T follicular helper cell (primary cell): ENCODE measurements at places on chromosomes 2 and 18.

DNA sequence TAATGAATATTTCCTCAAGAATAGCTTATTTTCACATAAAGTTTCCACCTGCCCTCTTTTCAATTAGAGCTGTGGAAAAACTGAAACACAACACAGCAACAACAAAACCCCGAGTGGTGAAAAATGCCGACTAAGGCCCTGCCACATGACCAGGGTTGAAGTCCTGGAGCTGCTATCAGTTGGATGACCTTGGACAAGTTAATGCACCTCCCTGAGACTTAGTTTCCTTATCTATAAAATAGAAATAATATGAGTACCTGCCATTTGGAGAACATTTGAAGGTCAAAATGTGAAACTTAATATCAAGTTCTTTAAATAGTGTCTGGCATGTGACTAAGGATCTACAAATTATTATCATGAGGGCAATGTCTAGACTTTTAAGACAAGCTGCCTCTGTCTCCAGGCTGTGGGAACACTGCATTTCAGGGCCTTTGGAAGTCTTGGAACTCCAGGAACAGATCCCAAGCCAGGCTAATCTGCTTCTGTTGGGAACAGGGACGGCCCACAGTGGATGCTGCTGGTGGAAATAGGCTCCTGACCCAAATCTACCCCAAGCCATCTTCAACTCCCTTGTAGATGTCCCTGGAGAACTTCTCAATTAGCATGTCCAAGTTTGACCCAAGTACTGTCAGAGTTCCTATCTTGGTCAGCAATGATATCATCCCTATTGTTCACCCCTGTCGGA, 42.0 kb upstream of the TRIB2 start:
- no peak for DNase-seq

DNA sequence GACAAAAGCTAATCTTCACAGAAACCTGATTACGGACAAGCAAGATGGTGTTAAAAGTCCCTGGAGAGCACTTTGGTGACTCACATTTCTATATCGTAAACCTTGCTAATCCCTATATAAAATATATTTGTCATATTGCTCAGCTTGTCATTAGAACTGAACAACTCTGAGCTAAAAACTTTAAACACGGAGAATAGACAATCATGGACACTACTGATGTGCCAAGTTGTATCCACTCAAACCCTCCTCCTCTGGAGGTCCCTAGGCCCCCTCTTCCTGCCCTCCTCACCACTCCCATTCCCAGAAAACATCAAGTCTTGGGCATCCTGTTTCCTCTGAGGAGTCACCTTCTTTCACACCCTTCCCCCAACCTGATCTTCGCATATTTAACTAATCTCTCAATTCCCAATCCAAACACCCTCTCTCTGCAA, 138.7 kb upstream of the PID1 start:
- no peak for DNase-seq

- DNase-seq = no peak
Measured at GRCh38 chr2:112688086-112688880, 32.5 kb upstream of the NT5DC4 start.

DNA sequence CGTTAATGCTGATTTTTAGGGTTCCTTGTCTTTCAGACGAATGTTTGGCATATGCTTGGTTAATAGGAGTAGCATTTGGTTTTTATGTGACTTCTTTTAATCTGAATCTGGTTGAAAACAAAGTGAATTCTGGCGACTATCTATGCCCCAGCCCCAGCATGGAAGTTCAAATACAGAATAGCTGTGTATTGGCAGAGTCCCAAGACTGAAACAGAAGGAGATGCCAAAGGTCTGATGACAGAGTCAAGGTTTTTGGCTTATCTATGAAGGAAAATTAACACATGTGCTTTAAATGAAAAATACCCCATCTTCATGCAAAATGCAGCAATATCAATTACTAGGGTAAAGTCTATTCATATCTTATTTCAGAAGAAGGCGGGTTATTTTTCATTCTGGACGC, 734.8 kb upstream of the NXPH2 start:
- DNase-seq = no peak

DNA sequence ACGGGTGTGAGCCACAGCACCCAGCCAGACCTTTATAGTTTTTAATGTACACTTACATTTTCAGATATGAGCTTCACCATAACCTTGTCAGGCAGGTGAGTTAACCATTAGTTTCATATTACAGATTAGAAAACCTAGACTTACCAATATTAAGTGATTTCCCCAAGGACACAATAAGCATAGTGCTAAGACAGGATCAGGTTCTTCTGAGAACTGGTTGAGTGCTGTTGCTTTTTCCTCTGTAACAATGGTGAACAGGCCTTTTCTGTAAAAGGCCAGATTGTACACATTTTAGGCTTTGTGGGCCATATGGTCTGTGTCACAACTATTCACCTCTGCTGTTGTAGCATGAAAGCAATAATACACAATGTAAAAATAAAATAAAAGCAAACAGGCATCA, 332.0 kb downstream of the PIK3C3 start:
- no peak for DNase-seq

- no peak for DNase-seq
Measured at GRCh38 chr2:122033778-122034177, 278.3 kb downstream of the TSN start.

DNA sequence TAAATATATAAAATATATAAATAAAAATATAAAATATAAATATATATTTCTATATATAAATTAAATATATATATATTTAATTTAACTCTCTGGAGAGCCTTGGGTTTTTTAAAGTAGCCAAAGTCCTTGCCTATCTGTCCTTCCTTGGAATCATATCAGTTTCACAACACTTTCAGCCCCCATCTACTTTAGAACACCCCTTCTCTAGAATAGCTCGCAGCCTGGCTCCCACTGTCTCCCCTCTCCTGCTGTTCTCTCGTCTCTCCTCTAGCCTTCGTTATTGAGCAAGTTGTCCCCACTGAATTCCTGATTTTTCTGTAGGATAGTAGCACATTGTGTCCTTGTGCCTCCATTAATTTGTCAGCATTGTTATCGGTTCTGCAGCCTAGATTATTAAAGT, 677.0 kb downstream of the RNF144A start:
- no peak for DNase-seq

DNA sequence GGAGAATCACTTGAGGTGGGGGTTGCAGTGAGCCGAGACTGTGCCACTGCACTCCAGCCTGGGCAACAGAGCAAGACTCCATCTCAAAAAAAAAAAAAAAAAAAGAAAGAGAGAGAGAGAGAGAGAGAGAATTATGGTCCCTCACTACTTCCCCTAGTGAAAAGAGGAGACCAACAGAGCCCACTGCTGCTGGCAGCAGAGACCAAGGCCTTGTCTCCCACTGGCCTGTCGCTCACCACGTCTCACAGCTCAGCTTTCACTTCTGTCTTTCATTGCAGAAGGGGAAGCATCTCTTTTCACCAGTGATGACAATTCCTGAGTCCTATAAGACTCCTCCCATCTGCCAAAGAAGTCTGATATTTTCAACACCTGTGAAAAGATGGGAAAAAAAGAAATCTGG, 81.3 kb downstream of the CLHC1 start:
- DNase-seq = no peak

GRCh38 chr2:27041752-27042151, 9.0 kb downstream of the TMEM214 start:
- no peak for DNase-seq

DNA sequence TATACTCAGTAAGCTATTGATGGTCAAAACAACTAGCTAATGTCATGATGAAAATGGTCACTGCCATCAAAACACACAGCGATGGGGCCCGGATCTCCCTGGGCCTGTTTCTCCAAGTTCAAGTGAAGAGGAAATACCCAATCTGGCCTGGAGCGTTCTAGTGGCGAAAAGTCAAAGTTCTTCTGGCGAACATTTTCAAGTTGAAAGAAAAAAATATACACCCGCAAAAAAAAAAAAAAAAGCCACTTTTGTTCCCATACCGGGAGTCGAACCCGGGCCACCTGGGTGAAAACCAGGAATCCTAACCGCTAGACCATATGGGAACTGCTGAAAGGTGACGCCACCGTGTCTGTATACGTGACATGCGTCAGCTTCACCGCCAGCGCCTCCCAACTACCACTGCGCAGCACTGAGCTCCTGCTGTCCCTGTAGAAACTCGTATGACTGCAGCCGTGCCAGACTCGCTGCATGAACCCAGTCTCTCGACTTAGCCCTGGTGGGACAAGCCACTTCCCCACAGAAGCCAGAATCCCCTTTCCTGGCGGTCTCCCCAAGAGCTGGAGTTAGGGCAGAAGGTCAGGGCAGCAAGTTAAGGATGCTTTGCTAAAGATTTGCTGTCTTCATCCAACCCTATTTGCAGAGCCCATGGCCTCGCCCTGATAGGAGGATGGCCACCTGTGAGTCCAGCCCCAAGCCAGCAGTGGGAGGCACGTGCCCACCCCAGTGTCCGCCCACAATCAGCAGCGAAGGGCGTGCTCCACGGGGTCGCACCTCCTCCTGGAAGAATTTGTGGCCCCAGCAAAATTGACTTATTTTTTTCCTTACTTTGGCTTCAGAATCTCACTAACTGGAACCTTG, 5.6 kb upstream of the IMP4 start:
- DNase-seq = peak; percentile 47

DNA sequence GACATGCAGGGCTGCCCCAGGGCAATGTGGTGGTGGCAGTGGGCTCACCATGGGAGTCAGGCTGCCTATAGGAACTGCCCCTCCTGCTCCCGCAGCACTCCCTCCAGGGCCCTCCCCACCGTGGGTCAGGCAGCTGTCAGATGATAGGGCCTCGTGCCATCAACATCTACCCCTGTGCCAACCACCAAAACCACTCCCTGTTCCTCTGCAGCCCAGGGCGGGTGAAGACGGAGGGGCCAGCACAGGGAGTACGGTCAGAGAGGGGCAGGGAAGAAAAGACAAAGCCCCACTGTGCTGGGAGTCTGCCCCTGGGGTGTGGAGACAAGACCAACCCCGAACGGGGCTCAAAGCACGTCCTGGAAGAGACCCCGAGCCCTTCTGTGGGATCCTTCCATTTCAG, 97.4 kb downstream of the TNS1 start:
- no peak for DNase-seq

DNA sequence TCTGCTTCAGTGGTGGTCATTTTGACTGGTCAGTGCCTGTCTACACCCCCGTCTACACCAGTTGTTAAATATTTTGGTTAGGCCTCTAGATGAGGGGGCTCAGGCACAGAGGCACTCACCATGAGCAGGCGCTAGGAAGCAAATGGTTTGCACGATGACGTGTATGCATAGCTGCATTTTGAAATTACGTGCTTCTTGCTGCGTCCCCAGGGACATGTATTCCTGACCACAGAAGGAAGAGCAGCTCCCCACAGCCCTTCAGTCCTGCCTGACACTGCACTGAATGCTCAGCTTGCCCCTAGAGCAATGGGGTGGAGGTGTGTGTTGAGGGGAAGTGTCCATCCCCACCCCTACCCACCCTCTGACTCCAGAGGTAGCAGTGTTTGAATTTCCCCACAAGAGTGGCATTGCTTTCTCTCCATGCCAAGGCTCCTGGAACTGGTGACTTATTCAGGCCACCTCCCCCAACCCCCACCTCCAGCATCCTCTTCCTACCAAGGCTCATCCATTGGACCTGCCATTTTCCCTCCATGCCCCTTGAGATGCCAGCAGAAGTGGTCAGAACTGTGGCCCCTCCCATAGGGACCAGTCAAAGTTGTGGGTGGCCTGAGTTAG, 11.4 kb upstream of the ZAP70 start:
- DNase-seq = no peak

DNA sequence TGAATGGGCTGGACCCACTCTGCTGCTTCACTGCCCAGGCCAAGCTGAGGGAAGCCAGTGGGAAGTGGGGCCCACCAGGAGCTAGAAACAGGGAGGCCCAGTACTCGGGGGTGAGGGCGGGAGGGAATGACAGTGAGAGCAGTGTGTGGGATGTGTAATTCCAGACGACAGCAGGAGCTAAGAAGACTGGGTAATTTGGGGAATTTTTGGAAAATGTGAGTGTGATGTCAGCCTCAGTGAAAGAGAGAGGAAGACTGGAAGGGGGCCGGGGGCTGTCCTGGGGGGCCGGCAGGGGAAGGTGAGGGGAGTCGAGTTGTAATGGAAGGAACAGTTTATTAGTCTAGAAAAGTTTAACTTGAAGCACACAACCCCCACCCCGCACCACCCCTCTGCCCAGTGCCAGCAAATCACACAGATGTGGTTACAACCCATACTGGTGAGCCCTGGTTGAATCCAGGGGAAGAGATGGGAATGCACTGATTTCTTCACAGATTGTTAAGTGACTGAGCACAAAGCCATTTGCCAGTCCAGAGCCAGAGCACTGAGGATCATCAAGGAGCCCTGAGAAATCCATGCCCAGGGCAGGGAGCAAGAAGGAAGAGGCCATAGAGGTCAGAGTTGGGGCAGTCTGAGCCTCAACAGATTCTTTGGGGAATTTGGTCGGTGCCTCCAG, 76.7 kb upstream of the PKDCC start:
- no peak for DNase-seq

- DNase-seq = no peak
Measured at GRCh38 chr2:197947219-197947757, 142.9 kb downstream of the PLCL1 start.

GRCh38 chr18:58005011-58005410, 39.0 kb upstream of the NEDD4L start:
- DNase-seq = no peak

DNA sequence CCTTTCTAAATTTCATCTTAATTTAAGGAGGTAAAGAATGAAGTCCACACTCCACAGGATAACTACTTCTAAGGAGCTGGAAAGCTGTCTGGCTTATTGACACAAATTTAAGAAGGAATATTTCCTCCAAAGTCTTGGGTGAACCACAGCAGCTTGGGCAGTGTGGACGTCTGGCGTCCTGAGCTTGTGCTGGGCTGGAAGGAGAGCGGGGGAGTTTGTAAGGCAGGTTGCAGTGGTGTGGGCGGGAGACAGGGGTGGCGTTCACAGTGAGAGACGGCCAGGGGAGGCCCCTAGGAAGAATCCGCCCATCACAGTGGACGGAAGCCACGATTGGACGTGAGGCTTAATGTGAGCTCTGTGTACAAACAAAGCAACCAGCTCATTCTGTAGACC, 25.7 kb downstream of the ADI1 start:
- no peak for DNase-seq

DNA sequence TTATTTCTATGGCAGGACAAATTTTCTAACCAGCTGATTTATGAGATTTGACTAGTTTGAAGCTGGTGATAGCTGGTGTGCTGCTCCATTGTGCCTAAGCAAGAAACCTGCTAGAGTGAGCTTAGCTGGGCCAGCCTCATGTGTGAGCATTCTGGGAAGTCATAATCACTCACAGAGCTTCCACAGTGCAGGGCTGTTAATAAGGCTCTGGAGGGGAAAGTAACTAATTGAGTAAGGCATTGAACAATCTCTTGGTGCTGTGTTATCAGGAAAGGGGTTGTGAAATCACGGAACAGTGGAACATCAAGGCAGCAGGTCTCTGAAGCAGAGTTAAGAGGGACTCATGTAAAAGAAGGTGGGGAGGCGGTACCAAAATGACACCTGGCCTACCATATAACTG, 772.6 kb downstream of the MBD2 start:
- DNase-seq = no peak

DNA sequence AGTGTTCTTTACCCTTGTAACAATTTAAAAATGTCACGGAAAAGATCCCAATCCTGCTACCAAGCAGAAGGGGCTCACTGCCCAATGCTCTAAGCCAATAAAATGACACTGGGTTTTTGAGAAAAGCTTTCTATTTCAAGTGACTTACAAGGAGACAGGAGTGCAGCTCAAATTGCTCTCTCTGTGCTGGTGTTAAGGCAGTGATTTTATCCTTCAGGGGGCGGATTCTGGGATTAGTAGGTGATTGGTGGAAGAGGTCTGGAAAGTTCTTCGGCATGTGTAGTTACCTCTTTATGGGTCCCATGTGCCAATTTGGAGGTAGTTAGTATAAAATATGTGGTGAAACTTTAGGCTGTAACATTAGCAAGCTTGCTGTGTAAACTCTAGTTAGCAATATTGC, 27.4 kb upstream of the MCM6 start:
- DNase-seq = no peak
